ENCODE measurements at places on chromosomes 16 and 17.

DNA sequence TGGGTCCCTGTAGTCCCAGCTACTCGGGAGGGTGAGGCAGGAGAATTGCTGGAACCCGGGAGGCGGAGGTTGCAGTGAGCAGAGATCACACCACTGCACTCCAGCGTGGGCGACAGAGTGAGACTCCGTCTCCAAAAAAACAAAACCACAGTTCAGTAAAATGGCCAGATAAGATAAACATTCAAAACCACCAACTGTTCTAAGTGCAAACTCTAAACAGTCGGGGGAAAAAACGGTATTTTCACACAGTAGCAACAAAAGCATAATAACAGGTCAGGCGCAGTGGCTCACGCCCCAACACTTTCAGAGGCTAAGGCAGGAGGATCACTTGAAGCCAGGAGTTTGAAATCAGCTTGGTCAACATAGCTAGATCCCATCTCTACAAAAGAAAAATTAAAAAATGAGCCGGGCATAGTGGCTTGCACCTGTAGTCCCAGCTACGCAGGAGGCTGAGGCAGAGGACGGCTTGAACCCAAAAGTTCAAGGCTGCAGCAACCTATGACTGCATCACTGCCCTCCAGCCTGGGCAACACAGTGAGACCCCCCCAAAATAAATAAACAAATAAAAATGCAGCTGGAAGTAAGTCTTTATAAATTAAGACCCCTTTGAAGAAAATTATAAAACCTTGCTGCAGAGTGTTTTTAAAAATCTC is 10.8 kb upstream of the HASPIN start:
- DNase-seq, result no peak

GRCh38 chr16:24852281-24852721 is 6.5 kb downstream of the SLC5A11 start:
- DNase-seq, result no peak

DNA sequence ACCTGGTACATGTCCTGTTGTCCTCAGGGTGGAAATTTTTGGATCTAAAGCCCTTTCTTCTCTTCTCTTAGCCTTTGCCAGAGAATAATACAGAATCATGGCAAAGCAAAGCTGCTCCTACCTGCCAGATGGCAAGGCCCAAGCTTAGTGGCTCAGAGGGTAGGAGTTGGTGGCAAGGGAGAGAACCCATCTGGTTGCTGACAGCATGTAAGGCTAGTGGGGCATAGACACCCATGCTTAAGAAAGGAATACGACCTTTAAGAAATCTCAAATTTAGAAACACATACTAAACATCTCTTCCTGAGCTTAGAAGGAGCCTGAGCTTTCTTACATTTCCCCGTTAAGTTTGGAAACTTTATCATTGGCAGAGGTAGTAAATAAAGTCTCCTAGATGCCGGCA is 395.0 kb upstream of the SOX9 start:
- no peak for DNase-seq

DNA sequence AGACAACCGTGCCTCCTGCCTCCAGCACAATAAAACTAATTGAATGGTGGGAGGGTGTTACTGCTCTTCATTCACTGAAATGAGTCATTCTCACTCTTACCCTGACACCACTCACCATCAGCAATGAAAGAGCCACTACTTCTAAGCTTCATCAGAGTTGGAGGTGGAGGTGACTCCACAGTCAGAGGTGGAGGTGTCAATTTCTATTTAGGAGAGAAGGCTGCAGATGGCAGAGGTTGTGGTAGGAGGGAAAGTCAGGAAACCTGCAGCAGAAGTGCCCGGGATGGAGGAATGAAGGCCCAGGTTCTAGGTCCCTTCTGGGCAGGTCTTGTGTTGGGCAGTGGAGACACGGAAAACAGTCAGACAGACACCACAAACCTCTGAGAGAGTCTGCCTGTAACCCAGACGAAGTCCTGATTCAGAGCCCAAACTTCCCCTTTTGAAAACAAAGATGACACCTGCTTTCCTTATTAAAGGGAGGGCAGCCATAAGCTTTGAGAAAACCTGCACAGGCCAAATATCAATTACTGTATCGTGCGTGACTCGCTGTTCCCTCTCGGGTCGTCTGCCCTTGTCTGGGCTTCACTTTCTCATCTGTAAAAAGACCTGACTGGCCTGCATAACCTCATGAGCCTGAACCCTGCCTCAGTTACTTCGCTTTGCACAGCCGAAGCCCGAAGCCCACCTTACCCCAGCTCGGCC is 668 bp downstream of the ATPAF2 start:
- DNase-seq, result no peak

- DNase-seq, result no peak
Observed at GRCh38 chr17:73679476-73679875, 35.2 kb upstream of the SDK2 start.

GRCh38 chr17:45436161-45436560 is 3.5 kb upstream of the ARHGAP27 start:
- no peak for DNase-seq

All from fibroblast of skin of left biceps (primary cell).